ENCODE measurements at places on chromosomes 5 and 9.

DNA sequence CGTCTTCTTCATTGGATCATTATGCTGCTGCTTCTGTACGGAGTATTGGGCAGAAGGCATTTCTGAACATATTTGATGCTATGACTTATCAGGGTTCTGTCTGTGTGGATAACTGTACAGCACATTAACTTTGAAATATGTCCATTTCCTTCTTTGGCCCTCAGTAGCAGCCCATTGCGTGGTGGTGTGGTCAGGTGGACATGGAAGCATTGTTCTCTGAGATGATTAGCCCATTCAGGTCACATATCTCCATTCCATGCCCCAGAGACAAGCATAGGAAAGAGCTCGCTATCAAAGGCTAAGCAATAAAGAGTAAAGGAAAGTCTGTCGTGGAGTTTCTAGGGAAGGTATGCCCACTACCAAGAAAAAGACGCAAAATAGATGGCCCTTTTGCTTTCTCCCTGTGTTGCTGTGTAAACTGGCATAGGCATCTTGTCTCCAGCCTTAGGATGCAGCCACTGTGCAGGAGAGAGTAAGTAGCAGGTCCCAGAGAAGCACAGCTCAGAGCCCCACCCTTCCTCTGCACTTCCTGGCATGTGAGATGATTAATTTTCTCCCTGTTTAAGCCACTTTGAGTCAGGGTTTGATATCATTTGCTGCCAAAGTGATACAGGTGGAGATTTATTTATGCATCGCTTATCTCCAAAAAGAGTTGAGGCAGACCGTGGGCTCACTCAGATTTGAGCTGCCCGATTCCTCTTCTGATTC, 221.9 kb downstream of the PDZD2 start:
- DNase-seq: no peak

DNA sequence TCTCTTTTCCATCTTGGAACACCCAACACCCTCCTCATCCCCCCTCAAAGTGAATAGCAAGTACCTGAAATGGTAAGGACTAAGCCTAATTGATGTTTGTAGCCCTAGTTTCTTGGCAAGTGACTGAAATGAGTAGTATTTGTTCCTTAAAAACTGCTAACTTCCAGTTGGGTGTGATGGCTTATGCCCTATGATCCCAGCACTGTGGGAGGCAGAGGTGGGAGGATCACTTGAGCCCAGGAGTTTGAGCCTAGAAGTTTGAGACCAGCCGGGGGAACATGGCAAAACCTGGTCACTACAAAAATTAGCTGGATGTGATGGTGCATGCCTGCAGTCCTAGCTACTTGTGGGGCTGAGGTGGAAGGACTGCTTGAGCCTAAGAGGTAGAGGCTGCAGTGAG, 44.1 kb downstream of the ZFR start:
- DNase-seq: no peak

GRCh38 chr5:108367679-108368334, 14.1 kb downstream of the FBXL17 start:
- no peak for DNase-seq

DNA sequence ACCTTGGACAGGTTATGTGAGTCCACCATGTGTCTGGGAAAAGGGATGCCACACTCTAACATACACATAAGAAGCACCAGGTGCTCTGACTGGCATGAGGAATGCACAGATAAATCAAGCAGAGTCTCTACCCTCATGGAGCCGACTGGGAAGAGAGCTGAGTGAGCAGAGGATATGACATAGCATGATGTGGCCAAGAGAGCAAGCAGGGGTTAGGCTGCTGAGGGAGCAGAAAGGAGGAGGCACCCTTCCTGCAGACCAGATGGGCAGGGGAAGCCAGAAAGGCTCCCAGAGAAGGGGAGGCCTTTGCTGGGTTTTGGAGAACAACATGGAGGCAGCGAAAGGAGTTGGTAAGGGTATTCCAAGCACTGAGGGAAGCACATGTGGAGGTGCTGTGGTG, 223.1 kb downstream of the GNA14 start:
- no peak for DNase-seq

GRCh38 chr5:5572010-5572865, 149.8 kb downstream of the ICE1 start:
- no peak for DNase-seq

DNA sequence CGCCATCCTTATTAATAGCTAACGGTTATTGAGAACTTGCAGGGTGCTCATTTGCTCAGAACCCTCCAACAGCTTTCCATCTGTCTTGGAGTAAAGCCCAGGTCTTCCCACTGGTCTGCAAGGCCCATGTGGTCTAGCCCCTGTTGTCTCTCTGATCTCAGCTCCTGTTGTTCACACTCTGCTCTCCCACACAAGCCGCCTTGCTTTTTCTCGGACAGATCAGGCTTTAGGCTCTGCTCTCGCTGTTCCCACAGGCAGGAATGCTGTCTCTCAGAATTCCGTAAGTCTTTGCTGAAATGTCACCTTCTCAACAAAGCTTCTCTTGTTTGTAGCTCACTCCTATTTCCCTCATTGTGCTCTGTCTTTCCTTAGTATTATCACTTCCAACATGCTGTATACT, 34.3 kb downstream of the GPR107 start:
- DNase-seq: no peak

DNA sequence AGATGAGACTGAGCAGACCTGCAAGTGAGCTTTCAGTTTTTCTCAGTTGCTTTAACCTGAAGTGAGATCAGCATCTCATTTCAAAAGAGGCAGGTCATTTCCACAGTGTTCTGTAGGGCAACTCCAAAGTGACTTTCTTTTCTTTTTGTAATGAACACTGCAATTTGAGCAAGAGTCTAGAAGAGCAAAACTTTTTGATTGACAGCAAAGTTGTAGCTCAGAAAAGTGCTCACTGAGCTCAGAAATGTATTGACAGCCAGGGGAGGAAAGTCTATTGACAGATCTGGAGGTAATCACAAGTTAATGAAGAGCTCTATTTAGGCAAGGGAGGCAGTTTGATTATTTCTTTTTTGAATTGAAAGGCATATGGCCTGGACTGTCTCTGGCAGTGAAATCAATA, 54.6 kb downstream of the LRRC70 start:
- no peak for DNase-seq

DNA sequence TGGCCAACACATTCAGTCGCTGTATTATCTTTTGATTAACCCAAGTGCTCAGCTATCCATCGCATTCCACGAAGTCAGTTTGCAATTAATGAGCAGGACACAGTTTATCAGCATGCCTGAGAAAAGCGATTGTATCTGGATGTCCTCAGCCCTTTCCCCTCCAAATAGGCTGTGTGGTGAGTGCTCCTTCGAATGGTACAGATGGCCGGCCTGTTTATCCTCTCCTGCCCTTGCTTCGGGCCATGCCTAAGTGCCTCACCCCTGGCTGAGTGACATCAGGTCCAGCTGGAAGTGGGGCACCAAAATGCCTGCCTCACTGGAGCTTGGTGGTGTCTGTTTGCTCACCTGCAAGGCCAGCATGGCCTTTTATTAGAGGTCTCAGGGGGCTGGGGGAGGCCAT, 317.3 kb downstream of the GADD45G start:
- no peak for DNase-seq
